ENCODE measurements at places on chromosomes 7 and 10. TPM values are rescaled to one million over a fixed set of nuclear protein-coding genes. Genes with fewer than 3 reads are reported as not detected.

DNA sequence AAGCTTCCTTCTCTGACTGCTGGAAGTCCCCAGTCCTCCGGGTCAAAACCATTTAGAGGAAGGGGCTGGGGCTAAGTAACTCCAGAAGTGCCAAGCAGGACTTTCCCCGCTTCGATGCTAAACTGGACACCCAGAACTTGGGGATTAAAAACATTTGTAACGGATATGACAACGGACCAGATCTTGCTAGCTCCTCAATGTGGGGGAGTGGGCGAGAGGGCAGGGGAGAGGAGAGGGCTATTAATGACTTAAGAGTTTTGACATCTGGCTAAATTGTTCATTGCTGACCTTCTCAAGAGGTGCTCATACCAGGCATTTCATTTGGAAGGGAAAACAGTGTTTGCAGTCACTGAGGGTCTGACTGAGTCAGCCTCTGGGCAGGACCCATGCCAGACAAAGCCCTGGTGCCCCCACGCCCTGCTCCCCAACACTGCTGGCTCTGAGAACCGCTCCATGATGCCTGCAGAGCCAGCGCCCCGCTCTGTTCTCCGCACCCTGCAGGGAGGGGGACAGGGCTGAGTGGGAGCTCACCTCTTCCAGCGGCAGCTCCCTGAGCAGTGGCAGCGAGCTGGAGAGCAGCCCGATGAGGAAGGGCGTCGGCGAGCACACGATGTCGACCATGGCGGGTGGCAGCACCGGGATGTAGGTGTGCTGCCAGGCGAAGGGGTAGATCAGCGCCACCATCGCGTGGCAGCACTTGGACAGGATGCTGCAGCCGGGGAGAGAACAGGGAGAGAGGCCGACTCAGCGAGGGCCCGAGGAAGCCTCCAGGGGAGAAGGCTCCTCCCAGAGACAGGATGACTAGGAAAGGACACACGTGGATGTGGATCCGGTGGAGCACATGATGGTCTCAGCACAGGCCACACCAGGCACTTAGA is 47.7 kb upstream of the MKRN1 start:
- DNase-seq, result no peak

GRCh38 chr7:5598769-5599371 is 175.2 kb upstream of the TNRC18 start:
- peak; percentile 77 for DNase-seq

- DNase-seq, result no peak
Measured at GRCh38 chr10:7035126-7035761, 375.6 kb downstream of the SFMBT2 start.

DNA sequence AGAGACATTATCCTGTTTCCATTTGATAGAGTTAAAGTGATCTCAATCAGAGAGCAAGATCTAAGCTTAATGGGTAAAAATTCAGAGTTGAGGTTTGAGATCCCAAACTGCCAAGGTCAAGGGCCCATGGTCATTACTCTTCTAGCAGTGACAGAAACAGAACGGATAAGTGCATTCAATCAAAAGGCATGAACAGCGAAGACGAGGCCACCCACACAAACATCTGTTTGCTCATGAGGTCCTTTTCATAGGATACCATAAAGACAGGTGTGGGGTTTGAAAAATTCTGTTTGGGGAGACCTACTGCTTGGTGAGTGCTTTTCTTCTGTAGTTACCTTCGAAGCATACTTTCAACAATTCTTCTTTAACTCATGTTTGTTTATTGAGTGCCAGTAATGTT is 58.3 kb downstream of the SEMA3C start:
- no peak for DNase-seq

The ATP5MK gene
- total RNA-seq, result 179 TPM

The SPDYE3 gene
- total RNA-seq, result not detected

DNA sequence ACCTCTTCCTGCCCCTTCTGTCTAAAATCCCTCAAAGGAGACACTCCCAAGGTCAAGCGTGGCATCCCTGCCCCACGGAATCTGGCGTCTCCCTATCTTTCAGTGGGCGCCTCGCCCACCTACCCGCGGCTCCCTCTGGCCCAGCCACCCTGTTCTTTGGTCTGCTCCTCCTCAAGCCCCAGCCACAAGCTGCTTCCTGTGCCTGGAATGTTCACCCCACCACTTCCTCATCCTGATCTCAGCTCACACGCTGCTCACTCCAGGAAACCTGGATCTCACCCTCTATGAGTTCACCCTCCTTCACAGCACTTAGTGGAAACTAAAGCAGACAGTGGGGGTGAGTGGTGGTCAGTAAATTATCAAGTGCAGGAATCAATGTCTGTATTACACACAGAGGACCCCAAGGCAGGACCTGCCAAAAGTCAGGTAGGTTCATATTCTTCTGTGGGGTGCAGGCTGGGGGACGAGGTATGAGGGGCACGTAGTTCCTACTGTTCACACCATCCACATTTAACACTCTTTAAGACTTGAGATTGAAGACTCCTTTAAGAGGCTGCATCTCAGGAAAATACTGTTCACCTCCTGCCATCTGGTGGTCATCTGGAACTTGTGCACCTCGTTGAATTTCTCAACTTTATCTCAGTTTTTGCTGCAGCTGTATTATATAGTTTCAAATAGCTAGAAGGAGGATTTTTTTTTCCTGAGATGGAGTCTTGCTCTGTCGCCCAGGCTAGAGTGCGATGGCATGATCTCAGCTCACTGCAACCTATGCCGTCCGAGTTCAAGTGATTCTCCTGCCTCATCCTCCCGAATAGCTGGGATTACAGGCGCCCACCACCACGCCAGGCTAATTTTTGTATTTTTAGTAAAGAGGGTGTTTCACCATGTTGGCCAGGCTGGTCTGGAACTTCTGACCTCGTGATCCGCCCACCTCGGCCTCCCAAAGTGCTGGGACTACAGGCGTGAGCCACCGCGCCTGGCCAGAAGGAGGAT is 166.6 kb downstream of the ARHGAP21 start:
- no peak for DNase-seq

- DNase-seq, result no peak
Measured at GRCh38 chr7:7177044-7177517, 5.3 kb upstream of the C1GALT1 start.

DNA sequence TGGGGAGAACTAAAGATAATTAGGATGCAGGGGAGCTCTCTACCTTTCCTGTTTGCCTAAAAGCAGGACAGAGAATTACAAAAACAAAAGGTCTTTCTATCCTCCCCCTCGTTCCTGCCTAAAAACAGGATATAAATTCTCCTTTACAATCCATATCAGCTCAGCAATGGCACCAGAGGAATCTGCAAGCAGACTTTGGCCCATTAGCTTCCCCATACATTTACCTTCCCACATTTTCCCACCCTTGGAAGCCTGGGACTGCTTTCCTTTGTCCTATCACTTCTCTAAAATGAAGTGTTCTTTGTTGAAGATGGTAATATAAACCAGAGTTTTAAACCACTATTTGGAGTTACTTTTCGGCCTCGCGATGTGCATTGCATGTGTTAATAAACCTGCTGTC is 15.5 kb downstream of the SHTN1 start:
- DNase-seq, result no peak
